ENCODE measurements at places on chromosomes 2 and 18.
A peak's percentile ranks its signal among the peaks of the same experiment; 100 is the strongest.

DNA sequence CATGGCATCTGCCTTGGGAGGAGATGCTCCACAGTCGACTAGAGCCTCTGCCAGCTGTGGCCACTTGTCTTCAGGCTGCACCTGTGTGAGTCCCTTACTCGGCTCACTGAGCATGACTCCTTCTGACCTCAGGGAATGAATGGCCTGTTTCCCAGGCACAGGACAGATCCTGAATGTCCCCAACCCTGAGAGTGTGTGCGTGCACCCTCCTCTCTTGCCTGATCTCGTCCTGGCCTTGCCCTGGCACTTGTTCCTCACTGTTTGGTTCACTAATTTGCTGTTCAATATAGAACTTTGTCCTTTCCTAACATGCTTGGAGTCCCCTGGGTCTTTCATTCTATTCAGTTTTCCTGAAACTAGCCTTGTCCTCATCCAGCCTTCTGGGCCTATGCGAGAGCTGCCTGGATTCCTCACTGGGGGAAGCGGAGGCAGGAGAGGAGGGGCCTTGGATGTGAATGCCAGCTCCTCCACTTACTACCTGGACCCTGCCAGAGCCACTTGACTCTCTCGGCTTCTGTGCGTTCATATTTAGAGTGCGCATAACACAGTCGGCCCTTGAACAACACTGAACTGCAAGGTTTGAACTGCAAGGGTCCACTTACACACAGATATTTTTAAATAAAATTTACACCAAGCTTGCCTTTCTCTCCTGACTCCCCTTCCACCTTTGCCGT, 184.8 kb downstream of the ACKR3 start:
- no peak for DNase-seq

- no peak for DNase-seq
These were observed 2.5 kb upstream of the DUSP2 start for GRCh38 chr2:96147593-96148201.

DNA sequence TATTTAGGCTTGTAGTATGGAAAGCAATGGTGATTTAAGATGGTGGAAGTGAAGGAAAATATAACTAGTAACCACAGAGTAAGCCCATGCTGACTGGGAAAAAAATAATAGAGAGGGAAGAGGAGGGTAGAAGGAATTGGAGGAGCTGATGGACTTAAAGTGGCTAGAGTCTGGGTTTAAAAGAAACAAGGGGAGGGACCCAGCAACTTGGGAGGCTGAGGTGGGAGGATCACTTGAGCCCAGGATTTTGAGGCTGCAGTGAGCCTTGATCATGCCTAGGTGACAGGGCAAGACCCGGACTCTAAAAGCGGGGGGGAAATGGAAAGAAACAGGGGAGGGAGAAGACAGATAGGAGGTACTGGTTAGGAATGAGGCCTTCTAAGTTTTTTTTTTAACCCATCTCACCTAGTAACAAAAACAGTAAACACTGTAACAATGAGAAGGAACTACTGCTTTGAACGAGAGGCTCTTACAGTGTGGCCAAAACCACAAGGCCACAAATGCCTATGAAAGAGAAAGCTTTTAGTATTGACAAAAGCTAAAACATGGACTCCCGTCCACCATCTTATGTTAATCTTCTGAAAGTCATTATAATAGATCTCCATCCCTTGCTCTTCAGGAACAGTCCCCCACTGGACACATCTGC, 26.6 kb downstream of the METTL8 start:
- no peak for DNase-seq

GRCh38 chr2:126674075-126674744, 18.3 kb downstream of the GYPC start:
- DNase-seq: no peak

DNA sequence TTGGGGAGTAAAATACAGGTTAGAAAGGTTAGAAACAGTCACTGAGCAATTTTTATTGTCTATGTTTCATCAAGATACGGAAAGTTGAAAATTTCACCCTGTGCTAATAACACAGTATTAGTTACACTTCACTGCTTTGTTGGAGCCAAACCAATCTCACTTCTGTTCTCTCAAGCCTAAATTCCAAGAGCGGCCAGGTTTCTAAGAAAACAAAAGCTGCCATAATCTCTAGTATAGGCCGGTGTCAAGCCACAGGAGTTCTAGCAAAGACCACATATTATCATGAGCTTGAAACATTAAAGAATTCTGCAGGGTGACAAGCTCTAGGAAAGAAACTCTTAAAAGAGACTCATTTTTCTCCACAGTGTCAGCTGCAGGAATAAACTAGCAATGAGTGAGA, 128.7 kb downstream of the TXNL1 start:
- peak; percentile 9 for DNase-seq

DNA sequence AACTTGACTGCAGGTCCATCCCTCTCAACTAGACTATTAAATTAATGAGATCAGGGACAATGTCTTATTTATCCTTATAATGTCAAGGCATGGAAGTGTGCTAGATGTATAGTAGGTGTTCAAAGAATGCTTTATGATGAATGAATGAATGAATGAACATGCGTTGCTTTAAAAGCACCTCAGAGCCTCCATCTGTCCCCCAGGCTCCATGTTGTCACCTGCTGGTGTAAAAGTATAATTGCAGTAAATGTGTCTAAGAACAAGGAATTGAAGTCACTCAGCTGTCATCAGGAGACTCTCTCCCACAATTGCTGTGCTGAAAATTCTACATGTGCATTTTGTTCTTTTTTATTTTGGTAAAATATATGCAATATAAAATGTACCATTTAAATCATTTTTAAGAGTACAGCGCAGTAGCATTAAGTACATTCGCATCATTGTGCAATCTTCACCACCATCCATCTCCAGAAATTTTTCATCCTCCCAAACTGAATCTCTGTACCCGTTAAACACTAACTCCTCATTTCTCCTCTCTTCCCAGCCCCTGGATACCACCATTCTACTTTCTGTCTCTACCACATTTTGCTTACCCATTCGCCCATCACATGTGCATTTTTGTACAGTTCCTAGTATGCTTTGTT, 52.6 kb downstream of the GNAL start:
- no peak for DNase-seq

DNA sequence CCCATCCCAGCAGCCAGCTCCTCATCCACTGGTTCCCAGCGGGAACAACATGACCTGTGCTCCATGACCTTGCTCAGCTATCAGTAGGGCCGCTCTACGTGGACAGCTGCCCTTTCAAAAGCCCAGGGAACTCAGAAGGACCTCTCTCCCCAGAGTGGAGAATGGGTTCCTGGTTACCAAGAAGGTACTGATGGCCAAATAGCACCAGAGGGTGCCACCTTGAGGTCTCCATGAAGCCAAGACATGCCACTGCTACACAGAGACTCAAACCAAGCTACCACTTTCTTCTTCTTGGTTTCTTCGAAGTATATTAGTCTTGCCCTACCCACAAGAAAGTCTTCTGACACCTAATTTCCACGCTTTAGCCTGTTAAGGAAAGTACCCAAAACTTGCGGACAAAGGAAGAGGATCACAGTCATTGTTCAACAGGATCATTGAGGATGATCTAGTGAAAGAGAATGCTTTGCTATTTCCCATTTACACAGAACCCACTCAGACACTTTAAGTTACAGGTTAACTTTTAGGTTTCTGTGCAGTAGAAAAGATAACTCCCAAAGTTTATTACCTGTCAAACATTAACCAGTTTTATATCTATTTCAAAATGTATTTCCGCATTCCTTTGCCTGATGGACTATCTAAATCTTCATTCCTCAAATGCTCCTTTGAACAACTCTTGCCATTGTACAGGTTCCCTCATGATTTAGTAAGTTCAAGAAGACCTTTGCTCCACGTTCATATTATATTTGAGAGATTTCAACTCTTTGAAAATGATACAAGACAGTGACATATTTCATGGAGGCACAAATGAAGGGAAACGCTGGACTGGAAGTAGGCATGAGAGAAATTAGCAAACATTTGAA, 102.2 kb downstream of the ALPK2 start:
- no peak for DNase-seq

DNA sequence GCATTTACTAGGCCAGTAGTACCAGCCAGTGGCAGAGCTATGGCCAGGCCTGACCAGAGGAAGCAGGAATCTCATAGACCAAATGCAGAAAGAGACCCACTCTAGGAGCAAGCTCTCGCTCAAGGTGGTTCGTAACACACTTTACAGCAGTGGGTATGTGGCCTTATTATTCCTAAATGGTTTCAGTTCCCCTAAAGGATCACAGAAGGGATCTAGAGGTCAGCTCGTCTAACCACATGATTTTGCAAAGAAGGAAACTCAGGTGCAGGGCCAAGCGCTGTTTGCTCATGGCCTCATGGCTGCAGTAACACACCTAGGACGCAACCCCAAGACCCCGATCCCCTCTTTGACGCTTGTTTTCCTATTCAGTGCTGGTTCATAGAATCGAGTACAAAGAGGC, 65.5 kb upstream of the ATG16L1 start:
- no peak for DNase-seq

GRCh38 chr2:2826209-2826551, 495.1 kb upstream of the MYT1L start:
- no peak for DNase-seq

DNA sequence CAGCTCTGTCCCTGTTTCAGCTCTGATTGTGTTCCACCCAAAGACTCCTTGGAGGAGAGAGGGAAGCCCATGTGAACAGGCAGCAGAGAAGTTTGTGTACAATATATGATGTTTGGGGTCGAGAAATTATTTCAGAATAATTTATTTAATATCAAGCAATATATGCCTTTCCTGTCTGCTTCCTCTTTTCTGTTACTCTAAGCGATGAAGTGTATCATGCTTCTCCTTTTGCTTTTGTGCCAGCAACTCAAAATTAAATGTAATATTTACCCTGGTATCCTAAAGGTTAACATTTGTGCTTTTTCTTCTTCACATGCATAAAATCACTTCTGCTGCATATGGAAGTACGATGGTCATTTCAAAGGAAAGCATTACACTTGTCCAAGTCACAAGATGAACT, 2.4 kb upstream of the NTSR2 start:
- DNase-seq: no peak

DNA sequence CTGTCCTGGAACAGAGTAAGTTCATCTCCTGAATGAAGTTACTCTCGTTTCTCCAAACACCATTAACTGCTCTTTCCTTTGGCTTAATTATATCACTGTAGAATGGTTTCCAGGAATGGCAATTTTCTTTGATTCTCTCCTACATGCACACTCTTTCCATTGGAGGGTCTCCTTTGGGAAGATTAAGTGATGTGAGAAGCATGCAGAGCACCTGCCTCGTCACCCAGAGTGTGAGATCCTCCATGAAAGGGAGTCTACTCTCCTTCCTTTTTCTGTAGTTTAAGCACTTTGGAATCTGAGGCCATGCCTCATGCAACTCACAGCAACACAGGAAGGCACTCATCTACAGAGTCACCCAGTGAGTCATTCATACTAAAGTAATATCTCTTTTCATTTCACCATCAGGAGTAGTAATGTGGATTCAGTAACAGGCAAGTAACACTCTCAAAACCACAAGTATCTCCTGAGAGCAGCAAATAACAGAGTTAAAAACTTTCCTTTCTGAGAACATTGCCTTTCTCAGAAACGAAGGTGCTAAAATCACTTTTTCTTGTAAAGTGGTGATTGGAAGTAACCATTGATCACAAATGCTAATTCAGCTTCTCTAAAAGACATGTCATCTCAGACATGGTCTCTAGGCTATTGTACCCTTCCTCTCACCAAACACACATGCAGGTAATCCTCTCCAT, 52.8 kb upstream of the IL1RL1 start:
- DNase-seq: no peak

- no peak for DNase-seq
These were observed 215.9 kb downstream of the SEPTIN10 start for GRCh38 chr2:109397893-109398292.

- DNase-seq: no peak
These were observed 961 bp downstream of the GEN1 start for GRCh38 chr2:17754773-17755425.

- no peak for DNase-seq
These were observed 31.4 kb downstream of the ATOH8 start for GRCh38 chr2:85785027-85785822.

DNA sequence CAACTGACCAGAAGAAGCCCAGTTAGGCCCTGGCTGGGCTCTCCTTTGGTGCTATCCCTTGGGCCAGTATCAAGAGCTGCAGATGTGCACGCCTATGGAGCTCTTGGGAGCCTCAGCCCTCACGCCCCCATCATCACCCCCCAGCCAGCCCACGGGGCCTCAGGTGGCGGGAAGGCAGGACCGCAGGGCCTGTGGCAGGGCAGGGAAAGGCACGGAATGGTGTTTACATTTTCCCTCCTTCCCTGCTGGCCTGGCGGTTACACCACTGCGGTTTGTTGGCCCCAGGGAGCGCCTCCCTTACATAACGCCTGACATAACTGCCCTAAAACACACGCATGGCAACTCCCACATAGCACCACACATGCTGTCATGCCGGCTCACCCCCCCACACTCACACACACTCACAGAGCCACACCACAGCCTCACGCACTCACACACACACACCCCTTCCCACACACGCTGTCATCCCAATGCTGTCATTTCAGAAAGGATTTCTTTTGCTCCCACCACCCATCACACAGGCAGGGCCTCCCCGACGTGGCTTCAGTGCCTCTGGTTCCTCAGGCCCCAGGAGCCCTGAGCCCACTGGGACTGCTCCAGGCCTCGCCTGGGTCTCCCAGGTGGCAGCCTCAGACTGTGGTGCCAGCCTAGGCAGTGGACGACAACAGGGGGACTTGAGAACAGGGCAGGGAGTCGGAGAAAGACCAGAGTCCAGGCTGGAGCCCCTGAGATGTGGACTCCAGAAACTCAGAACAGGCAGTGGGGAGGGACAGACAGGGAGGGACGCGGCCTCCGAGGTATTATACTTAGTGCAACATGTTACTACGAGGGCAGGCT, 15.7 kb downstream of the ZFP36L2 start:
- DNase-seq: no peak

DNA sequence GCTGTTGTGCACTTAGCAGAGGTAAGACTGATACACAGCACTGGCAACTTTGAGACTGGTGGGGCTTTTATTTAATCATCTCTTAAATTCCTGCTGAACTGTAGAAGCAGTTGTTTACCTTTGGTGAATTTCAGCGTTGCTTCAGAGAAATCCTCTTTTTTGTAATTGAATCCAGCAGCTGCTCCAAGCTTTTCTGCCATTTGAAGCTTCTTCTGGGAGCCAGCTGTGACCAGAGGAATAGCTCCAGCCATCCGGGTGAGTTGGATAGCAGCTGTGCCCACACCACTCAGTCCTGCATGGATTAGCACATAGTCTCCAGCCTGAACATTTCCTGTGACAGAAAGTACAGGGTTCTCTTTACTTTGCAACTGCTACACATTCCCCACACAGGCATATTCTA, 3.9 kb downstream of the TP53I3 start:
- no peak for DNase-seq

- DNase-seq: no peak
These were observed 23.0 kb downstream of the CDC42EP3 start for GRCh38 chr2:37648331-37649011.

- DNase-seq: no peak
These were observed 32.7 kb upstream of the MAP4K3 start for GRCh38 chr2:39469807-39470206.
